Prostate gland (tissue), 2 donors: ENCODE measurements at places on chromosomes 4 and X. TPM values are rescaled to one million over a fixed set of nuclear protein-coding genes. Genes with fewer than 3 reads are reported as not detected.
A peak's percentile ranks its signal among the peaks of the same experiment; 100 is the strongest.

GRCh38 chr4:158865520-158866177, 96.8 kb downstream of the FNIP2 start:
- no peak for DNase-seq

DNA sequence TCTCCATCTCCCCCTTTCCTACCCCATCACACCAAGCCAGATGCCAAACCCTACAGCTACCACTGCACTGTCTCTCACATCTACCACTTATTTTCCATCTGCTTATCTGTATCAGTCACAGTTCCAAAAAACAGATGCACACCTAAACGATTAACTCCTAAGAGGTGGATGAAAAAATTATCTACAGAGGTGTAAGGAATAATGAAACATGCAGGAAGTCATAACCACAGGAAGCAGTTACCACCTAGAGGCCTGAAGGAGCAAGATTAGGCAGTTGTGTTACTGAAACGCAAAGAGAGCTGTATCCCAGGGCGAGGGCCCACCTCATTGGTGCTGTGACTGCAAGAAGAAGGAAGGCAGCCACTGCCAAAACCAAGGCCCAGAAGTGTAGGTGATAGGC, 87.8 kb upstream of the FAM241A start:
- DNase-seq = no peak

- DNase-seq = no peak
These were observed 13.9 kb downstream of the TCEANC start for GRCh38 chrX:13666836-13667235.

DNA sequence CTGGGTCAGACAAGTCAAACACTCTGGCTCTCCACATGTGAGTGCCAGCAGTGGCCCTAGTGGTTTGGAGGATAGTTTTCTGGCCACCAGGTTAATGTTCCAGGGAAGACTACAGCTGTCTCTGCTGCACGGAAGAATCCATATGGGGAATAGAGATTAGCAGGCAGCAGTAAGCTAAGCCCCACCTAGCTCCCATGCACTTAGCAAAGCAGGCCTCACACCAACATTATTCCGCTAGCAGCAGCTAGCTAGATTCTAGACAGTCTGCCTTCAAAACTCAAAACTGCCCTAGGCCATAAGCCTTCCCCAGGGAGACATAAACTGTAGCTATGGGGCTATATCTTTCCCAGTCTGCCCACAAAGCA, 203.4 kb downstream of the CHIC1 start:
- DNase-seq = no peak

DNA sequence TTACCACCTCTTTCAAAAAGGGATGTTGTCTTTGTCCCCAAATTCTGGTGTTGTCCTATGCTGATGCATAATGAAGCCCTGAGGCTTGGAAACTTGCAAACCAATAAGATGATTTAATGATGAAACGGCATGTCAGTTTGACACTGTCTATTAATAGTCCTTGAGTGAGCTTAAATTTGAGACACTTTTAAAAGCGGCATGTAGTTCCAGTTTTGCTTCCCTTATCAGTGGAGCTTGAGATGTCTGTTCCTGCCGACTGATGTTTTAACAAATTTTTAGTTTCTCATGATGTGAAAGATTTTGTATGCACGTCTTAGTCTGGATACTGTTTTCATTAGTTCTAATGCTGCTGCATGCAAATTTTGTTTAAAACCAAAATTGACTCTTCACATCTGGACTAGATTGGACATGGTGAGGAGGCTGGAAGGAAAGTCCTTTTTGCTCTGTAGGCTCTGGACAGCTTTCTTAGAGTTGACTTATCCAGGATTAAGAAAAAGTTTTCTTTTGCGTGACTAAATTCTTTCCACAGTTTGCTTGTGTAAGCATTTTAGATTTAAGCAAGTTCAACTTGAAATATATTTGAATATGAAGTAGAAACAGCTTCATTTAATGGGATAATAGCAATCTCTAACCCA, 11.7 kb downstream of the C1GALT1C1 start:
- no peak for DNase-seq

GRCh38 chr4:189779281-189779980, 161.2 kb upstream of the FRG1 start:
- no peak for DNase-seq

DNA sequence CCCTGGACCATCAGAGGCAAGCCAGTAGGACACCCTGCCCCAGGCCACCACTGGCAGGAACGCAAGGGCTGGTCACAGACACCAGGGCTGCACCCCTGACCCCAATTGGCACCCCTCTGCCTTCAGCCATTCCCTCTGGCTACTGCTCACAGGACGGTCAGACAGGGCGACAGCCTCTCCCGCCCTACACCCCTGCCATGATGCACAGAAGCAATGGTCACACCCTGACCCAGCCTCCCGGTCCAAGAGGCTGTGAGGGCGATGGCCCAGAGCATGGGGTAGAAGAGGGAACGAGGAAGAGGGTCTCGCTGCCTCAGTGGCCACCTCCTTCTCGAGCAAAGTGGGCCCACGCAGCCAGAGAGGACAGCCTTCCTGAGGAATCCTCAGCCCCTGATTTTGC, 143.5 kb downstream of the SOWAHB start:
- no peak for DNase-seq

DNA sequence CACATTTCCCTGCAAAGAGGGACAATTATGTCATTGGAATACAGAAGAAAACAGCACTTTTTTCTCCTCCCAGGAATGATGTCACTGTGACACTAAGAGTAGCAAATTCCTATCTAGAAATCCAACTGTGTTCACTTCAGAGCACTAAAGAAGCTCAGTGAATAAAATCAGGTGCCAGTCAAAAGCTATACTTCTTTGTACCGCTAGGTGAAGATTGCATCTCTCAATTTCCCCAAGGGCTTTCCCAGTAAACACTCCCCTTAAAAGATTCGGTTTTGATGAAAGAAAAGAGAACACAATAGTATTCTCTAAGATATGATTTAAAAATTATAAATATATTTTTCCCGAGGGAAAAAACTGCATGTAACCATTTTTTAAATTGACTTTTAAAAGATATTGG, 104.7 kb upstream of the MID1 start:
- DNase-seq = no peak

- DNase-seq = no peak
These were observed 8.8 kb downstream of the FSTL5 start for GRCh38 chr4:162154862-162155540.

DNA sequence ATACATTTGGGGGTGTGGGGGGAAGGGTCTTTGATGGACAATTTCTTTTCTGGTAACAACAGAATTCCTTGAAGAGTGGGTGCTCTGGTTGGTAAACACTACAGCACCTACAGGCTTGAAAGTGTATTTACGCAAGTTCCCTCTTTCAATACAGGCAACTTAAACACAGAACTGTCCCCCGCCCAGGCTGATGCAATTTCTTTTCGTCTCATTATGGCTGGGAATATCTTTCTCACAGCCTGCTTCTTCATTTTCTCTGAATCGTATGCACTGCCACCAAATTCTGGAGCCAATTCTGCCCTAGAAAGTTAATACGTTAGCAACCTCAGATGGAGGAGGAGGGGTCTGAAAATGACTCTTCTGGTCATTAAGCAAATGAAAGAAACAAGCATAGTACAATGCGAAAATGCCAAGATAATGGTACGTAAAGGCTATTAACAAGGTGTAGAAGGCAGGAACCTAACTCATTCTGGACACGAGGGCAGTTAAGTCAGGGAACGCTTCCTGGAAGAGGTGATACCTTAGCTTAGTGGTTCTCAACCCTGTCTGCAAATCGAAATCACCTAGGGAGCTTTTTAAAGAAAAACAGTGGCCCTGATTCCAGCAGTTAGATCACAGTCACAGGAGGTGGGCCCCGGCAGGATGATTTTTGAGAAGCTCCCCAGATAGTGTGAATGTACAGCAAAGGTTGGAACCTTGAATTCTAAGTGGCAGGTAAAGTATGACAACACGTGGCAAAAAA, 1.0 kb downstream of the AGA start:
- DNase-seq = no peak

DNA sequence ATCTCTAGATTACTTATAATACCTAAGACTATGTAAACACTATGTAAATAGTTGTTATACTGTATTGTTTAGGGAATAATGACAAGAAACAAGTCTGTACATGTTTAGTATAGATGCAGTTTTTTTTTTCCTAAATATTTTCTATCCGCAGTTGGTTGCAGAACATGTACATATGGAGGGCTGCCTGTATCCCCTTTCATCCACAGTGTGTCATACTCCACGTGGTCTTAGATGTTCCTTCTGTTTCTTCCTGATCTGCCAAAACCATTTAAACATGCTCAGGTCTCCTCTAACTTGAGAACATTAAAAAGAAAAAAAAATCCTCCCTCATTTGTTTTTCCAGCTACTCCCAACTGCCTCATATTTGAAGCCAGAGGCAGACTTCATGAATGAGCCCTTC, 14.0 kb downstream of the OCIAD1 start:
- no peak for DNase-seq

DNA sequence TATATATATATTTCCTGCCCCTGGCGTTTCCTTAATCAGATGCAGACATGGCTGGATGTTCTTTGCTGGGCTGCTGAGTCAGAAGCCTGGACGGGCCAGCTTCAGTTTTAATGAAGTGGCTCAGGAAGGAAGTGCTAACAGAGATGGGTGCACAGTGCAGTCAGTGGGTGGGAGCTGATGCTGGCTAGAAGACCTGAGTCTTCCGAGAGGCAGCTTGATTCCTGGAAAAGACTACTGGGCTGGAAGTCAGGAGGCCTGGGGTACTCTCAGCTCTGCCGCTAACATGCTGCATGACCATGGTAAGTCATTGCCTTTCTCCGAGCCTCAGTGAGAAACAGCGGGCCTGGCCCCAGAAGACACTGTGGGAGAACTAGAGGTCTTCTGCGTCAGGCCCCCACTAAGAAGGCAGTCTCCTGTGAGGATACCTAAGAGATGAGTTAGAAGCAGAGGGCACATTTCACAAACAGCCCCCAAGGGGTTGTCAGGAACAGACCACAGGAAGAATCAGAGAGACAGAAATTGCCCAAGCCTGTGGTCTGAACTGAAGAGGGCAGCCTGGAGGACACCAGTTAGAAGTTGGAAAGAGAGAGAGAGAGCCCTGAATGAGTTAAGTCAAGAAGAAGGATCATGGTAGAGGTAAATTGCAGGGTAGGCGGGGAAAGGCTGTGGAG, 8.3 kb upstream of the CD40LG start:
- no peak for DNase-seq

GRCh38 chrX:128439159-128439558, 387.0 kb upstream of the ACTRT1 start:
- DNase-seq = no peak

GRCh38 chrX:51606446-51606845, 12.3 kb downstream of the CENPVL3 start:
- no peak for DNase-seq

DNA sequence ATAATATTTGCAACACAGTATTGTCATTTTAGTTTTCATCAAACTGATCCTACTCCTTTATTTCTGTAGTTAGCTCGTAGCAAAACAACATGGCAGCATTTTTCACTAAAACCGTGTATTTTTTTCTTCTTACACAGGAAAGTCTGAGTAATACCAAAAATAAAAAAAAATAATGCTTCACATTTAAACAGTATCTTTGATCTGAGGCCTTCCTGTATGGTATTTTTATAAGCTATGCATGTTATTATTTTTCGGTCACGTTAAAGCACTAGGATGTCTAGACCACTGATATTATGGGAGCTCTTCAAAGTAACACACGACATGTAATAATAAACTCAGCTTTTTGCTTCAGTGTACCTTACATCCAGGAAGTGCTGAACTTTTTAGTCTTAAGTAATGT, 94.1 kb upstream of the SRD5A3 start:
- DNase-seq = no peak

DNA sequence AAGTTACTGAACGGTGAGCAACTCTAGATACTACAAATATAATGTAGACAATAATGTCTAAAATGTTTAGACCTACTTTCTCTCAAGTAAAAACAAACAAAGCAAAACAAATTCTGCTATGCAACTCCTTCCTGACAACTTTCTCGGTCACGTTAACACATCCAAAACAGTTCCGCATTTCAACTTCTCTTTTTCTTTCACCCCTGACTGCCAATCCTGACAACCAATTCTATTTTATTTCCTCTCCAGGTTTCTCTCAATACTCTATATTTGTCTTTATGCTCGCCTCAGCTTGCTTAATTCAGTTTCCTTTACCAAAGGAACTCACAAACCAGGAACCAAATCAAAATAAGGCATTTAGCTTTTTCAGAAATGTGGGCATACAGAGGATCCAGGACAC, 513.0 kb downstream of the FSTL5 start:
- DNase-seq = no peak

- peak; percentile 20 for DNase-seq
These were observed 552 bp downstream of the TCEAL9 start for GRCh38 chrX:103356858-103357257.

- no peak for DNase-seq
These were observed 12.1 kb upstream of the ING2 start for GRCh38 chr4:183492791-183493222.

DNA sequence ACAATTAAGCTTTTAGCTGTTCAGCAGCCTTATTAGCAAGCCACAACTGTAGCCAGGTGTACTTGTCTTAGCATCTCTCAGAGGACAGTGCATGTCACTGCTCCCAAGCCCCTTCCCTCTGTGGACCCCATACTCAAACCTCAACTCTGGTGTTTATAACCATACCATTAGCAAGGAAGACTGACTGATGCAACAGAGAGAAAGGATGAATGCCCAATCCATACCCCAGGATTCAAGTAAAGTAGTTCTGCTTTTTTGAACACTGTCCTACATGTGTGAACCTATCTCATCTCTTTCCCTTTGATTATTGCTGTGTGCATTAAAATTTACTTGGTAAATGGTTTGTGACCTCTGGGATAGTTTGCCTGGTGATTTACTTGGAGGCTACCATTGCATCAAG, 22.8 kb upstream of the CYBB start:
- no peak for DNase-seq

GRCh38 chr4:98648602-98649001, 9.8 kb downstream of the TSPAN5 start:
- no peak for DNase-seq

DNA sequence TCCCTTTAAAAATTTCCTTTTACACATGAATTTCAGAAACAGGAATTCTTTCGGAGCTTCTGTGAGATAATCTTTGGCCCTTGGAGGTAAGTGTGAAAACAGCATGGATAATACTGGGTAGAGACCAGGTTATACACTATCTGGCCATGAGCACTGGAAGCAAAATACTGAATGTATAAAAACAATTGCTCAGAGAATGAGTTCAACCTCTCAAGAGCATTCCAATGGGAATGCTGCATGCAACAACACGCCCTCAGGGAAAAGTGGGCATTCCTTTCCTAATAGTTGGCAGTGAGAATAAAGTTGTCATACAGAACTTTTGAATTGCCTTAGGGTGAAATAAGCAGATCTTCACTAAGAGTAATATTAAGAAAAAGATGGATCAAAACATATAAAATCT, 574.8 kb upstream of the DIPK2B start:
- DNase-seq = no peak

- no peak for DNase-seq
These were observed 136.2 kb upstream of the HCCS start for GRCh38 chrX:10974920-10975319.

- no peak for DNase-seq
These were observed 320.5 kb upstream of the EMCN start for GRCh38 chr4:100838286-100838685.

The PLAC1 gene
- 1.5 TPM for total RNA-seq

The NKX6-1 gene
- 0.40 TPM for total RNA-seq

The CT47B1 gene
- 2.7 TPM for total RNA-seq

The INTU gene
- total RNA-seq = 13.9 TPM

The AMER1 gene
- total RNA-seq = 3.1 TPM

The CXCL11 gene
- total RNA-seq = not detected

The CXCL3 gene
- 1.4 TPM for total RNA-seq

The KIT gene
- 8.7 TPM for total RNA-seq

The TMSB15C gene
- 6.4 TPM for total RNA-seq
